ENCODE measurements at places on chromosomes 3 and 15. TPM values are rescaled to one million over a fixed set of nuclear protein-coding genes. Genes with fewer than 3 reads are reported as not detected.

- H3K27me3 ChIP-seq, result no peaks in the 10 kb centered on the region
- DNase-seq, result no peak
- no peak overlapping the region for H3K4me3 ChIP-seq
- H3K4me1 ChIP-seq, result no peaks in the 10 kb centered on the region
- H3K27ac ChIP-seq, result no peak overlapping the region
These were observed 35.9 kb upstream of the KPNA4 start for GRCh38 chr3:160601288-160601687.

GRCh38 chr3:156172536-156172935 is 52.2 kb downstream of the KCNAB1 start:
- no peak for DNase-seq
- no peaks in the 10 kb centered on the region for H3K27me3 ChIP-seq
- H3K4me1 ChIP-seq, result no peaks in the 10 kb centered on the region
- H3K4me3 ChIP-seq, result no peak overlapping the region

DNA sequence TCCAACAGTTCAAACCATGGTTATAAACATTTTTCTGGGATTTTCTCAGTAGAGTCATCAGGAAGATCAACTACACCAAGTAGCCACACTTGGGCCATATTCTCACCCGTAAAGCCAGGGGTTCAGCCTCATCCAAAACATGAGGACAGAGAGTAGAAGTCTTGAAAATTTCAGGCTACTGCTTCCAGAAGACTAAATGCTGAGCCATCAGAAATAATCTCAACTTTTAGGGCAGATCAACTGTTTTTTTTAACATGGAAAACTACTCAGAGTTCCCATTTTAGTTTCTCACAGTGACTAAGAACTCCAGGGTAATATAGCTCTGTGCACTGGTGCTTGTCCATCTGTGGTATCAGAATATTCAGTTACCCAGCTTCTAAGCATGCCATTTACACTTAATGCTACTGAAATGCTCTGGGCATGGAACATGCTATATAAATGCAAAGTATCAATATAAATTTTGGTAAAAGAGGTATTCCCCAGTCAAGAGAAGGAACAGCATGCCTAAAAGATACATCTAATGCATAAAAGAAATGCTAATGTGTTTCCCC is 300.1 kb upstream of the LRRN1 start:
- no peak overlapping the region for H3K4me3 ChIP-seq
- H3K36me3 ChIP-seq, result peaks cover 11% of the 10 kb centered on the region
- no peaks in the 10 kb centered on the region for H3K4me1 ChIP-seq
- H3K27me3 ChIP-seq, result no peaks in the 10 kb centered on the region
- H3K27ac ChIP-seq, result no peak overlapping the region
- DNase-seq, result no peak

GRCh38 chr3:148999806-149000205 is 8.5 kb downstream of the GYG1 start:
- H3K36me3 ChIP-seq, result peaks cover 21% of the 10 kb centered on the region
- H3K27ac ChIP-seq, result no peak overlapping the region
- DNase-seq, result no peak
- no peaks in the 10 kb centered on the region for H3K27me3 ChIP-seq

- H3K4me3 ChIP-seq, result no peak overlapping the region
- DNase-seq, result no peak
- peaks cover 68% of the 10 kb centered on the region for H3K4me1 ChIP-seq
- peaks cover 47% of the 10 kb centered on the region for H3K27me3 ChIP-seq
- H3K27ac ChIP-seq, result no peak overlapping the region
These were observed 3.3 kb upstream of the ADAMTS9 start for GRCh38 chr3:64691051-64691450.

GRCh38 chr15:82789491-82789890 is 16.4 kb downstream of the FSD2 start:
- no peak overlapping the region for H3K27ac ChIP-seq
- peaks cover 20% of the 10 kb centered on the region for H3K27me3 ChIP-seq
- DNase-seq, result no peak
- no peaks in the 10 kb centered on the region for H3K4me1 ChIP-seq
- no peaks in the 10 kb centered on the region for H3K36me3 ChIP-seq
- H3K4me3 ChIP-seq, result no peak overlapping the region

GRCh38 chr15:58650102-58650501 is 99.4 kb downstream of the ADAM10 start:
- peaks cover 7% of the 10 kb centered on the region for H3K4me1 ChIP-seq
- H3K27ac ChIP-seq, result no peak overlapping the region
- no peak overlapping the region for H3K4me3 ChIP-seq
- peaks cover 6% of the 10 kb centered on the region for H3K36me3 ChIP-seq

GRCh38 chr15:69972436-69972835 is 125.3 kb downstream of the TLE3 start:
- no peak overlapping the region for H3K4me3 ChIP-seq
- DNase-seq, result no peak
- H3K27me3 ChIP-seq, result peaks cover 3% of the 10 kb centered on the region
- no peaks in the 10 kb centered on the region for H3K4me1 ChIP-seq
- no peak overlapping the region for H3K27ac ChIP-seq

GRCh38 chr3:189966843-189967242 is 153.9 kb downstream of the P3H2 start:
- H3K27me3 ChIP-seq, result no peaks in the 10 kb centered on the region
- no peak overlapping the region for H3K4me3 ChIP-seq
- peaks cover 27% of the 10 kb centered on the region for H3K36me3 ChIP-seq
- H3K27ac ChIP-seq, result no peak overlapping the region

The THAP10 gene
- 3.4 TPM for total RNA-seq

The ALDH1A2 gene
- 1.3 TPM for total RNA-seq

The SPATA12 gene
- 0.39 TPM for total RNA-seq

The RTP4 gene
- not detected for total RNA-seq

The EIF4E3 gene
- total RNA-seq, result 14.3 TPM
